ENCODE measurements at places on chromosomes 12 and 14.
A peak's percentile ranks its signal among the peaks of the same experiment; 100 is the strongest.

GRCh38 chr12:7089196-7089871 is 2.9 kb downstream of the C1R start:
- DNase-seq, result no peak

GRCh38 chr12:54220092-54220557 is 31.3 kb upstream of the SMUG1 start:
- DNase-seq, result peak; percentile 33

DNA sequence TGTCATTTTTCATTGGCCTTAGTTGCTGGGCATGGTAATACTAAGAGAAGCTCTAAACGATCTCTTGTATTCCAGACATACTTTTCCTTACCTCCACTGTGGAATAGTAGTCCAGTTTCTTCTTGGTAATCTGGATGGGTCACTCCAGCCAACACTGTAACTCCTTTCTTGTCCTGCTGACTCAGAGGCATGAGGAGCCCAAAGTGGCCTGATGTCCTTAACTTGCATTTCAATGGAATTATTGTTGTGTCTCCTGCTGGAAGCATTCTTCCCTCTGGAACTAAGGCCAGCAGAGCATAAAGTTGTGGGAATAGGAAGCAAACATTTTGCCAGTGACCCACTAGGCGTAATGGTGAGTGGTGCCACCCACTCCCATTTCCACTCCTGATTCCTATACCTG is 33.1 kb downstream of the DAAM1 start:
- no peak for DNase-seq

DNA sequence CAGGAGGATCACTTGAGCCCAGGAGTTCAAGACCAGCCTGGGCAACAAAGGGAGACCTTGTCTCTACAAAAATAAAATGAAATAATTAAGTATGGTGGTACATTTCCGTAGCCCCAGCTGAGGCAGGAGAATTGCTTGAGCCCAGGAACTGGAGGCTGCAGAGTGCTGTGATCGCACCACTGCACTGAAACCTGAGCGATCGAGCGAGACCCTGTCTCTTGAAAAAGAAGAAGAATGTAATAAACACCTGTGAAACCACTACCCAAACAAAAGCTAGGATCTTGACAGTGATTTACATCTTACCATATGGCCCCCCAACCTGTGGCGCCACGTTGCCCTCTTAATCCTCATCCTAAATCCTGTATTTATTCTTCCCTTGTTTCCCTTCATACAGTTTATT is 5.7 kb upstream of the DTX1 start:
- no peak for DNase-seq

DNA sequence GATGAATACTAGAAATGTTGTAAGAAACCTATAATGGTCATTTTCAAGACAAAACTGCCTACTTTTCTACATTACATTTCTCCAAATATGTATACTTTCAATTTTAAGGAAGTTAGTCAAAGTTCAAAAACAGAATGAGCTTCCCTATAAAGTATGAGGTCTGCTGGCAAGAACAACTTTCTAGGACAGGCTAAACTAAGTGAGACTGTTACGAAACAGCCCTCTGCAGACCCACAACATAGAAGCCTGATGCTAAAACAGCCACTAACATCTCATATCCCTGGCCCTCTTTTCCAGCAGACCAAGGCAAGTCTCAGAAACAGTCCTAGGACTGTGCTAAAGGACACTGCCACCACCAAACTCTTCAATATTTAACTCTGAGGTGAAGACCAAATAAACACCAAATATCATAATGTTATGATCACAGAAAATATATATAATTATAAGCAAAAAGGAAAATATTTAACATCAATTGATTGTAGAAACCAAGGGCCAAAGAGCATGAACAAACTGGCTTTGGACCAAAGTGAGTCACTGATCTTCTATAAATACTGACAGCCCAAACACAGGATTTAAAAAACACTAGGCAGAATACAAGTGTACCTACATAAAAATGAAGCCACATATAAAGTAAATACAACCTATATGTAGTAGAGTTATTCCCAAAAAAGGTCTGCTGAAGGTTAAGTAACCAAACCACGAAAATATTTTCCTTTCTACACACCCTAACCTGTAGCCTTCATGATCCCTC is 27.7 kb downstream of the PPP4R3A start:
- DNase-seq, result no peak

GRCh38 chr12:92000597-92000996 is 145.0 kb downstream of the BTG1 start:
- DNase-seq, result no peak

DNA sequence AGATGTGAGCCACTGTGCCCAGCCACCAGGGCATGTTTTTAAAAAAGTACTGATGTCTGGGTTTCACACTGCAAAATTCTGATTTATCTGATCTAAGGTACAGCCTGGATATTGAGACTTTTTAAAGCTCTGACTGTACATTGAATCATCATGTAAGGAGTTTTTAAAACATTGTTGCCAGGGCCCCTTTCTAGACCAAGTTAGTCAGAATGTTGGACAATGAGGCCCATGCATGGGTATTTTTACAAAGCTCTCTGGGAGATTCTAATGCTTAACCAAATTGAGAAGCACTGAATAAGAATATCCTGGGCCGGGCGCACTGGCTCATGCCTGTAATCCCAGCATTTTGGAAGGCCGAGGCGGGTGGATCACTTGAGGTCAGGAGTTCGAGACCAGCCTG is 16.7 kb downstream of the TMEM19 start:
- no peak for DNase-seq

DNA sequence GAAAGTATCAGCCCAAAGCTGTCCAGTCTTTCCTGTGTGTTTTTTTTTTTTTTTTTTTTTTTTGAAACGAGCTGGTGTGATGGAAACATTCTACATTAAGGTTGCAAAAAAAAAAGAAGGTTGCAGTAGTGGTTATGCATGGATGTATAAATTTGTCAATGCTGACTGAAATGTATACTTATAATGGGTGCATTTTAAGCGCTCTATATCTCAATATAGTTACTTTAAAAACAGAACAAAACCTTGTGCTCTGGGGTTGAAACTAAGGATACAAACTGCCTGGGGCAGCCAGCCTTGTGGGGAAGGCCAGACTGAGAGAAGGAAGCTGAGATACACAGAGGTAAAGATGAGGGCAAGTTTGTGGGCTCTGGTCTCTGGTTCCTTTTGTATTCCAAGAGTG is 87.3 kb upstream of the RMST start:
- DNase-seq, result no peak

- no peak for DNase-seq
Observed at GRCh38 chr12:98951406-98951805, 306.3 kb downstream of the APAF1 start.

DNA sequence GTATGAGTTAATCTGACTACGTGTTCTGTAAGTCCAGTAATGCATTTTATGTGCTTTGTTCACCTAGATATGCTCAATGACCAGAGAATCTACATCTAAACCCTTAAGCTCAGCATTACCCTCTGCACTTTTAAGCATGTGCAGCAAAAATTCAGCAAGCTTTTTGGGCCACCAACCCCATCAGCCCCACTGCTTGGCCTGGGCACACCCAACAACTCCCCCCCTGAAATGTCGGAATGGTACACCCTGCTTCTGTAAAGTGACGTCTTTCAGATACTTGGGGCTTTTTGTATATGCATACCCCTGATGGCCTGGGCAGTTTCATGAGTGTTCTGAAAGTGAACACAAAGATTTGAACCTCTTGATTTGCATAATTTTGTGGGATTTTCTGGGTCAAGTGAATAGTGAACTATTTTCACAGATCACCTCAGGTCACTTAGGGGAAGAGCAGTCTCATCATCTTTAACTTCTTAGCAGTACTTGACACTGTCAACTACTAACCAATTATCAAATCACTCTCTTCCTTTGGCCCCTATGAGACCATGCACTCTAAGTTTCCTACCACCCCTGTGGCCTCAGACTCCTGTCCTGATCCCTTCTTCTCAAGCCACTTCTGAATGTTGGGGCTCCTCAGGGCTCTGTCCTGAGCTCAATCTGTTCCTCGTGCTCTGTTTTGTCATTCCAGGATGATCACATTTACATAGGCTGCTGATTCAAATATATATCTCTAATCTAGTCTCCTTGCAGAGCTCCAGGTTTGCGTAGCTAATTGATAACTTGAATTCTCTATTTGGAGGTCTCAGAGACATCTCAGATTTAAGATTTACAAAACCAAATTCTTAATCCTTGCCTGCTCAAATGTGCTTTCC is 36.3 kb upstream of the PPM1A start:
- no peak for DNase-seq

GRCh38 chr12:91400271-91400670 is 217.7 kb upstream of the DCN start:
- no peak for DNase-seq
